Stimulated activated CD4-positive, alpha-beta T cell treated with anti-CD3 and anti-CD28 coated beads, Interleukin-4, amount 100 ng/mL, for 4 hours (primary cell): ENCODE measurements at places on chromosomes 1 and 21.

GRCh38 chr1:40232444-40232843 is 15.3 kb upstream of the TMCO2 start:
- DNase-seq: peak; percentile 25

- DNase-seq: no peak
Observed at GRCh38 chr1:33641104-33641830, 168.8 kb downstream of the ZSCAN20 start.

DNA sequence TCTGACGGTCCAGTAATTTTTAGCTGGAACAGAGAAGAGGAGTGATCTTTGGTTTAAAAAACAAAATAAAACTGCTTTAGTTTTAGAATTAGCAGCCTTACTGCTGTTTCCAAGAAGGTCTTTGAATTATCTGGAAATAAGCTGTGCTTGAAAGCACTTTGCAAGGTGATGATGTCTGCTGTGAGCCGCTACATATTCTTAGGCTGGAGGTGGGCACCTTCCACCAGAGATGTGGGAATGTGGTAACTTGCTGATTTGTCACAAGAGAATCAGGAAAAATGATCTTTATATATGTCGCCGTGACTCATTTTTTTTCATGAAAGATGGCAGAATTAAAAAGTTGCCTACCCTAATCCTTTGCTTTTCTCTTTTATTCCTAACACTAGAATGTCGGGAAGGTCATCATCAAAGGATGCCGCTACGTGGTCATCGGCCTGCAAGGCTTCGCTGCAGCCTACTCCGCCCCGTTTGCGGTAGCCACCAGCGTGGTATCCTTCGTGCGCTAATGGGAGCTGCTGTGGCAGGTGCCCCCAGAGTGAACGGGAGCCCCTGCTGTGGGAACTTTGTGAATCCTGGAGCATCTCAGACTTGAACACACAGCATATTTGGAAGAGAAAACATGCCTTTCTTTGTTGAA is 6.2 kb downstream of the C1orf115 start:
- DNase-seq: no peak

- no peak for DNase-seq
Observed at GRCh38 chr1:33429332-33429731, 1.6 kb downstream of the PHC2 start.

GRCh38 chr1:97743129-97743528 is 177.7 kb downstream of the DPYD start:
- no peak for DNase-seq

DNA sequence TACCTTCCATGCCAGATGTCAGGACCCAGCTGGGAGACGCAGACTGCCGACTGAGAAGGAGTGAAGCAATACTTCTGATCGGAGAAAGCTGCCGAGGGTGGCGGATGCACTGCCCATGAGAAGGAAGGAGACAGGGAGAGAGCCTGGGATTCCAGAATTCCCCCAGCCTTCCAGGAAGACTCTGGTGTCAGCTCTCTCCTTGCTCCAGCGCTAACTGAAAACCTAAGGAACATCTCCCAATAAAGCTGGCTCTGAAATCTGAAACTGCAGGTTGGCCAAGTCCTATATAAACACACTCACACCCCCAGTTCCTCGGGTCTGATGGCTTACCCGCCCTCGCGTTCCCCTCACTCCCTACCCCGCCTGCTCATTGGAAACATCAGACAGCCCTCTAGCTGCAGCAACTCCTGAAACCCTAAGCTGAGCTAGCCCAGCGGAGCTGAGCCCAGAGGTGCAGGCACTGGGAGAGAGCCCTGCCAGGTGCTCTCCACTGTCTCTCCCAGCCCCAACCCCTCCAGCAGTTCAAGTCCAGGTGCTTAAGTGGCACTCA is 52.3 kb downstream of the PLEKHA6 start:
- DNase-seq: no peak

GRCh38 chr1:3689138-3689750 is 36.9 kb downstream of the TP73 start:
- no peak for DNase-seq

- no peak for DNase-seq
Observed at GRCh38 chr1:195188821-195189220, 1419.4 kb downstream of the KCNT2 start.

DNA sequence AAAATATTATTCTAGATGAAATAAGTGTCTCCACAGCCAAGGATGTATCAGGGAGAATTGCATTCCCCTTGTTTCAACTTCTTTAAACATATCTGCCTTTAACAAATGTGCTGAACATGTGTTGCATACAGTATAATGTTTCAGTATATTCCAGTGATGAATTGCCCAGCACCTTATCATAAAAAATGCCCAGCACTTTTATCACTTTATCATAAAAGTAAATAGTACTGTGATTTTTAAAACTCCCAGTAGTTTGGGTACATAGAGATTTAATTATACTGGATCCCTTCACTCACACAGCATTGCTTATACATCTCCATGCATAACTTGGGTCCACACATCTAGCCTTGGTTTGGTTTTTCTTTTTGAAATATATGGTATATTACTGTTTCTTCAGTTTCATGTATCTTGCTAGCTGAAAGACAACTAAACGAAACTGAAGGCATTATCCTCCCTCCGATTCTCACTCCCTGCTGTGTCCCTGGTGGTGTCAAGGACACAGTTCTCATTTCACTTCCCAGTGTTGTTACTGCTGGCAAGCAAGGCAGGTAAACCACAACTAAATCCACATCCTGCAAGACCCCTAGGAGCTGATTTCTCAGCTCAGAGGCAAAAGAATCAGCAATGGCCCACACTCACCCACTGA is 118.2 kb upstream of the SLC44A3 start:
- DNase-seq: no peak

DNA sequence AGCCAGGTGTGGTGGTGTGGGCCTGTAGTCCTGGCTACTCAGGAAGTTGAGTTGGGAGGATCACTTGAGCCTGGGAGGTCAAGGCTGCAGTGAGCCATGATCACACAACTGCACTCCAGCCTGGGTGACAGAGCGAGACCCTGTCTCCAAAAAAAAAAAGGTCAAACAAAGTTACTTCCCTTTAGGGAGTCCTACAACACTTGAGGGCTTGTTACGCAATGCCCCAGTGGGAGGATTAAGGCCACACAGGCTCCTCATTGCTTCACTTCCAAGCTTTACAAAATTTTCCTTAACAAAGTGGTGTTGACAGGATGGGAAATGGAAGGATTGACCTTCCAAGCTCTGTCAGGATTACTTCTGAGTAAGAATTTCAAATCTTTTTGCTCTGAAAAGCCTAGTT is 6.2 kb upstream of the EXTL1 start:
- no peak for DNase-seq

DNA sequence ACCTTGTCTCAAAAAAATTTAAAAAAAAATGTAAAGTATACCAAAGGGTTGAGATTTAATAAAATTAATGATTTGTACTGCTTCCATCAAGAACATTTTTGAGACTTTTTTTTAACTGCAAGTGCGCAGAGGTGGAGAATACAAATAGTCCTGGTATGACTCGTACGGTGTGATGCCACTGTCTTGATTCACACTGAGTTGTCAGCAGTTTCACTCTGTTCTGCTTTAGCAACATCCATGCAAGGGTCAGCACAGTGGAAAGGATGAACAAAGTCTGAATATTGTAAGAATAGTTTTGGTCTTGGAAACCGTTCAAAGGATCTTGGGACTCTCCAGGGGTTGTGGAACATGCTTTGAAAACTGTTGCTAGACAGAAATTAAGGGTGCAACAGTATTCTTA is 40.2 kb downstream of the EXO1 start:
- no peak for DNase-seq

- no peak for DNase-seq
Observed at GRCh38 chr1:21594501-21594900, 74.7 kb downstream of the RAP1GAP start.

- no peak for DNase-seq
Observed at GRCh38 chr1:169200319-169200718, 93.8 kb downstream of the ATP1B1 start.

DNA sequence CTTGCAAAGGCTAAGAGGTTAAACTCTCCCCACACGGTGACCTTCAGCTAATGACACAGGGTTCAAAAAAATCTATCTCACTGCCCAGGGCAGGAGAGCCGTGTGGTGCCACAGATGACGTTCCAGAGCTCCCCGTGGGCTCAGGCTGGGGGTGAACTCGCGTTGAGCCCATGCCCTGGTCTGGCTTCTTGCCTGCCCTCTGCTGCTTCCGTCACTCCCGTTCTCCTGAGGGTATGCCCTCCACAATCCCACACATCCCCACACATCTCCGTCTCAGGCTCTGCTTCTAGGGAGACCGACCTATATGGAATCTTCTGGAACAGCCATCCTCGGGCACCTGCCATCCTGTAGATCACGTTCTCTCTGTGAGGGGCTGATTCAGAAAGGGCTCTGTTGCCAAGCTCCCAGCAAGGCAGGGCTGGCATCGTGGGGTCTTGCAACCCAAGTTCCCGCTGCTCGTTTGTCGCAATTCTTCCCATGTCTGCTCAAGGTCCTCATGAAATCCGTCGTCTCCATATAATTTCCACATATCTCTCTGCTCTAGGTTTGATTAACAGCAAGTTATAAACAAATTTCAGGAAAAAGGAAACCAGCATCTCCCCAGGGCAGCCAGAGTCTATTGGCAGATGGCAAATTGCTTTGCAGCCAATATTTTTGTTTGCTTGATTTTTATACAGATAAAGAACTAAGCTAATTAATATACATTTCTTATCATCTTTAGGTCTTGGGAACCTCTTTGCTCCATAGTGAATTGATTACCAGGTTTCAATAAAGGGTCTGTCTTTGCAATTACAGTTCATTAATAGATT is 278.2 kb downstream of the PTPRU start:
- no peak for DNase-seq

DNA sequence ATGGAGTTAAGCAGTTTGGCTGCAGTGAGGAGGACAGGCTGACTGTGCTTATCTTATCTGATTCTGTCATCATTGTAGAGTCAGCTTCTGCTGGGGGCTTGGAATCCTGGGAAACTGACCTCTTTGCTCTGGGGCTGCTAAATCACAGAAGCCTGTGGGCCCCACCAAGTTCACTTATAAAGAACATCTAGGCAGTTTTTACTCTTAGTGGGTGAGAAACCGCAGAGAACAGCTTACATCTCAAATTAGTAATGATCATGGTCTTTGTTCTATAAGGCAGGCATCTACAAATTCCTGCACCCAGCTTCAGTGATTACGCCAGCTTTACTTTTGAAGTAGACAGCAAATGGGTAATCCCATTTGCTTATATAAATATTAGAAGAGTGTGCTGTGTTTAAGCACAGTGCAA is 75.7 kb downstream of the ZC3H11B start:
- DNase-seq: no peak

DNA sequence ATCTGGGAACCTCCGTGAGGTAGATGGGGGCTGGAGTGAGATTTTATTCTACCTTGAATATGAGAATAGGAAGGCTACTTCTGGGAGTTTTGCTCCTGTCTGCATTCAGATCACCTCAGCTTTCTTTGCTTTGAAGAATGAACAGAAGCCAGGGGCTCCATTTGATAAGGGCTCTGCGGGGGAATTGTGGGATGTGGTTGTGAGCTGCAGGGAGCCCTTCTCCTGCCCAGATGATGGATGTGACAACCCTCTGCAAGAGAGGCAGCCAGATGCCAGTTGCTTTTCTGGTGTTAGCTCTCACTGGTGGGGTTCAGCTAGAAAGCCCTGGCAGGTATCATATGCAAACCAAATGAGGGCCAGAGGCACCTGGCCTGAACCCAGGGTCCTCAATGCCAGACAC is 21.5 kb downstream of the IER5 start:
- DNase-seq: no peak

DNA sequence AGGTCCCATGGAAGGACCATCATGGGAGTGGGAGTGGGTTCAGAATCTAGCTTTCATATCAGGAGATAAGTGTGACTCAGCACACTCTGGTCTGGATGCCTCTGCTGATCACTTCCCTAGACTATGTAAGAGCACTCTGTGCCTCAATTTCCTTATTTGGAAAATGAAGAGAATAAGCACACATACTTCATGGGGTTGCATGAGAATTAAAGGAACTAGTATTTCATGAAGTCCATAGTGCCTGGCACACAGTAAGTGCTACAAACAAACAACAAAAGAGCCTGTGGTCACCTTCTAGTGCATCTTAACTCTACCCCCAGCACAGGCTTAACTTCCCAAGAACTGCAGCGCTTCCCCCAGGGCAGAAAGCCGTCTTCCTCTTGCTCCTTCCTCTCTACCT is 9.6 kb upstream of the IL20 start:
- no peak for DNase-seq

DNA sequence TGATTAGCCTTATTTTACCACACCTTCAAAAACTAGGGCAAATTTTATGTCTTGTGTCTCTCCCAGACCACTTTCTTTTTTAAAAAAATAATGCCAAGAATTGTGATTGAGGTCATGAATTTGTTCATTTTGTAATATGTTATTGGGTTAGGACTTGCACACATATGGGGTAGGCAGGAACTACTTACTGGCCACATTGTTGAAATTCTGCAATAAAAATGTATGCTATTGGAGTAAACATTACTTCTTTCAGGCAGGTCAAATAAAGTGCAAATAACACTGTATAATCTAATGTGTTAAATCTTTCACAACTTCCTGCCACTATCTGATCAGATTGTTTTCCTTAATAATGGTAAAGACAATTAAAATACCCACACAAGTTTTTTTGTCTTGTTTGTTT is 166.6 kb upstream of the COL11A1 start:
- DNase-seq: no peak

- peak; percentile 72 for DNase-seq
Observed at GRCh38 chr1:54488779-54489626, 59.0 kb upstream of the ACOT11 start.

- no peak for DNase-seq
Observed at GRCh38 chr1:20178634-20179370, 7.1 kb upstream of the UBXN10 start.

- peak; percentile 9 for DNase-seq
Observed at GRCh38 chr1:179230251-179230650, 774 bp upstream of the ABL2 start.

GRCh38 chr1:201556841-201557571 is 18.1 kb downstream of the NAV1 start:
- no peak for DNase-seq

DNA sequence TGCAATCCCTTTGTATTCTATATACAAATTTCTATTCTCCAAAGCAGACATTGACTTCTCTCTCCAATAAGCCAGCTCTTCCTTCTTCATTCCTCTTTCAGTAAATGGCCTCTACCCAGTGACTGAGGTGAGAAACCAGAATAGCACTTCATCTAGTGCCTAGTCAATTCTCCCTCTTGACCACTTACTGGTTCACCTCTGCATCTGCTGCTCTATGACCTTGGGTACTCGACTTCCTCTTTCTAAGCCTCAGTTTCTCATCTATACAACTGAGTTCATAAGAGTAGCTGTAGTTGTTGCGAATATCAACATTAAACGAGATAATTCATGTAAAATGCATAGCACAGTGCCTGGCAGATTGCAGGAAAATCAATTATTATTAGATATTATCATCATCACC is 12.4 kb downstream of the LYST start:
- DNase-seq: no peak

DNA sequence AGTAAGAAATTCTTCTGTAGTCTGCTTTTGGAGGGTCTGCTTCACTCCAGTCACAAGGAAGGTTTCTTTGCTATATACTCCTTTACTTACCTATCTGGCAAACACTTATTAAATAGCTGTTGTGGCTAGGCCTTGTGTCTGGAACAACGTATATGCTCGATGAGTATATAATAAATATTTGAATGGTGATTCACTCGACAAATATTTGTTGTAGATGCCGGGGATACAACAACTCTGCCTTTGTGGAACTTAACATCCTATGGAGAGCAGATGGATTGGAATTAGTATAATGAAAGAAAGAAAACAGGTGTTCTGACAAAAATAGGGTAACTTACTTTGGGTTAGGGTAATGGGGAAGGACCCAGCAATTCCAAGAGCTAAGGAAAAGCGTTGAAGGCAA is 31.1 kb downstream of the KPNA6 start:
- DNase-seq: no peak

- DNase-seq: no peak
Observed at GRCh38 chr1:204073837-204074273, 940 bp downstream of the SOX13 start.

GRCh38 chr1:9764550-9764949 is 59.2 kb downstream of the CLSTN1 start:
- no peak for DNase-seq
